ENCODE measurements at places on chromosomes 4 and X.

GRCh38 chrX:139049465-139049864 is 337.9 kb upstream of the FGF13 start:
- DNase-seq, result no peak

DNA sequence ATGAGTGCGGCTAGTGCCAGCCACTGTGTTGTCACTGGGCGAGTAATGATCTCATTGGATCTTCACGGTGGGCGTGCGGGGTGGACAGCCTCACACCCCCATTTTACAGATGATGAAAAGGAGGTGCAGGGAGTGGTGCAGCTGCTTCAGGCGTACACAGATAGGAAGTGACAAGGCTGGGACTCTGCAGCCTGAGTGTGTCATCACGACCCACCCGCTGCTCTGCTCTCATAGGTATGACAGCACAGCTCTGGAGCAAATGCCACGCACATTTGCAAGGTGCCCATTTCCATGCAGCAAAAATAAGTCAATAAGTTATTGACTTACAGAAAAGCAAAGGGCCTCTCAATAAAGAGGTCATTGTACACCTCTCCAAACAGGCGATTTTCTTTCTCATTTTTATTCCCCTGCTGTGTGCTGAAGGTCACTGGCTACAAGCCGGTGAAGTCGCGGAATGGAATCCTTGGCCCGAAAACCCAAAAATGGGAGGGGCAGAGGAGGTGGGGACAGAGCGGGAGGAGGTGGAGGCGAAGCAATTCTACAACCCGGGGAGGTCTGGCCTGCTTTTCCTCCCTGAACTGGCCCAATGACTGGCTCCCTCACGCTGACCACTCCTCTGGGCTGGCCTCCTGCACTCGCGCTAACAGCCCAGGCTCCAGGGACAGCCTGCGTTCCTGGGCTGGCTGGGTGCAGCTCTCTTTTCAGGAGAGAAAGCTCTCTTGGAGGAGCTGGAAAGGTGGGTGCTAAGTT is at the start of gene SOD3:
Gene SOD3, plus strand, starts transcription at position 658 of the 750 bp plus-strand sequence. CDS start 3,949 bp downstream, outside the sequence.
- no peak for DNase-seq

GRCh38 chrX:154734061-154734781 is 16.7 kb downstream of the GAB3 start:
- peak; percentile 57 for DNase-seq

- no peak for DNase-seq
Observed at GRCh38 chr4:167509551-167509950, 275.3 kb upstream of the SPOCK3 start.

GRCh38 chrX:56029188-56029587 is 203.0 kb upstream of the KLF8 start:
- DNase-seq, result no peak

DNA sequence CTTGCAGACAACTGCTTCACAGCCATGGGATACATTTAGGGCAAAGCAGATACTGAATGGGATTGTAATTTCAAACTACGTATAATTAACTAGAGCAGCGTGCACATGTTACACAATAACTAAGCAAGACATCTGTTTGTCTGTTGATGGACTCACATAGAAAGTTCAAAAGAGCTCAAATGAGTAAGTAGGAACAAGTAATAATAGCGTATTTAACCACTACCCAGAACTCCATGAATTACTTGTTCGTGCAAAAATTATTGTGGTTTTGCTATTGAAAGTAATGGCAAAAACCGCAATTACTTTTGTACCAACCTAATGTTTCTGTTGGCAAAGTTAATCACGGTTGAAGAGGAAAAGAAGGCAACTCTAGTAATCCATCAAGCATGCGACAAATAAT is 825.4 kb downstream of the PCDH18 start:
- DNase-seq, result no peak

- no peak for DNase-seq
Observed at GRCh38 chr4:99763635-99764101, 53.0 kb upstream of the DAPP1 start.

GRCh38 chrX:63785708-63786040 is 660 bp upstream of the ARHGEF9 start:
- no peak for DNase-seq

- no peak for DNase-seq
Observed at GRCh38 chr4:4456816-4457578, 70.1 kb downstream of the NSG1 start.

DNA sequence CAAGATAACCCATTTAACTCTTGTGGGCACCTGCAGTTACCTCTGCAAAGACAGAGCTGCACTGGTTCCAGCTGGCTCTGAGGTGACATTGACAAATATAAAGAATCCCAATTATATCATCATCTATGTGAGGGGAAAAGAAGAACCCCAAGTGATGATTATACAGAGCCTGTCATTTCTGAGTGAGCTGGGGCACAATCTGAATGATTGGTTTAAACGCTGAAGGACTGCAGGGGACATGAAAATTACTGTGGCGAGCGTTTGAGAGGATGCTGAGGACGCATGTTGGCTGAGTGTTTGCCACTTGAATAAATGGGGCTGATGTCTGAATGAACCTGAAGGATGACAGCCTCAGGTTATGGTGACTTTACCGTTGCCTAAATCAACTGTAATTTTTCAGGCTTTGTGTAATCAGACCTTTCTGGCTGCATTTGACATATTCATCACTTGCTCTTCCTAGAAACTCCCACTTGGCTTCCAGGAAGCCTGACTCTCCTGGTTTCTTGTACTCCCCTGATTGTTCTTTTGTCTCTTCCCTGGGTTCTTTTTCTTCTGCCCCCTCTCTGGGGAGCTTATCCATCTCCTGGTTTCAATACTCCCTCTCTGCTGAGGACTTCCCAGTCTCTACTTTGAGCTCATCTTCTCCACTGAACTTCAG is 4.1 kb upstream of the HSD17B10 start:
- no peak for DNase-seq

- DNase-seq, result peak; percentile 34
Observed at GRCh38 chr4:26787461-26788340, 72.9 kb upstream of the STIM2 start.

- DNase-seq, result no peak
Observed at GRCh38 chrX:155334486-155335336, at the start of gene CLIC2. Gene CLIC2 (minus strand): TSS chrX:155334614. CDS start chrX:155334427, 187 bp downstream.

- DNase-seq, result no peak
Observed at GRCh38 chrX:65480960-65481359, 53.6 kb downstream of the LAS1L start.

DNA sequence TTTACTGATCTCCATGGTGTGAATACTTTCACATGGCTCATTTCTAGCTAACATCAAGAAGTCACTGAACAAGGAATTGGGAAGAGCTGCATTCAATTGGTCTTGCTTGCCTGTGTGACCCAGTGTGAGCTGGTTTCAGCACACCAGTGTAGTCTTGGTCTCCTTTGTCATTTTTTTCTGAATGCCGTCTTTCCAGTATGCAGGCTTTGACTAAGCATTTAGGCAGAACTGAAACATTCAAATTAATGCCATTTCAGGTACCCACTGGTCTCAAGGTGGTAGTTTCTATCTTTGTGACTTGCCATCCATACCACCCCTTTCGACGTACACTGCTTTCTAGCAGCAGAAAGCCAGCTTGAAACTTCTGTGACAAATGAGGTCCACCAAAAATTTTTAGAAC is 550.5 kb upstream of the BOD1L1 start:
- no peak for DNase-seq

GRCh38 chr4:15042529-15043167 is 40.4 kb downstream of the CPEB2 start:
- no peak for DNase-seq

DNA sequence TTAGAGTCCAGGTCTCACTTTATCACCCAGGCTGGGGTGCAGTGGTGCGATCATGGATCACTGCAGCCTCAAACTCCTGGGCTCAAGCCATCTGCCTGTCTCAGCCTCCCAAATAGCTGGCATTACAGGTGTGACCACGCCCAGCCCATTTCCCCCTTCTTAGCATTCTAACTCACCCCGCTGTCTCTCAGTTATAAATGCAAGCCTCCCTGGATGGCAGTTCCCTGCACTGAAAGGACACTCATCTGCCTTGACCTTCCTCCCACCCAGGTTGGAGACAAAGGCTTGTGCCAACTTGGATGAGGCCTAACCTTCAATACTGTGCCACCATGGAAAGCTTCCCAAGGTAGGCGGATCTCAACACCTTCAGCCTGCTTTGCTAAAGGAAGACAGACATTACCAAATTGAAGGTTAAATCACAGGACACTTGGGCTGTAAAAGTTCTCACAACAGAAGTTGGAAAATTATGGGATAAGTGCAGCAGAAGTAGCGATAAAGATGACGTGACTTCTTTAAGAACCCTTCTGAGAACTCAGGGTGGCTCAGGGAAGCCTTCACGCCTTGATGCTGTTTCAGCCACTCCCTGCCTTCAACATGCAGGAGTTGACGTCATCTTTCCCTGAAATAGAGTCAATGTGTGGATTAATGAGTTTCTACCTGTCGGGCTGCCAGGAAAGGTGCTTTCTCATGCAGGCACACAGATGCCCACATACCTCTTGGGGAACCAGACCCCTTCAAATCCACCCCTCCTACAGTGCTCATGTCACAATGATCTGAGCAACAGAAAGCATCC is 10.6 kb upstream of the GPM6B start:
- DNase-seq, result no peak

- DNase-seq, result peak; percentile 38
Observed at GRCh38 chrX:51496501-51497291, at the start of gene NUDT11. Gene NUDT11 (minus strand): TSS chrX:51496592. CDS start chrX:51496444, 148 bp downstream.

DNA sequence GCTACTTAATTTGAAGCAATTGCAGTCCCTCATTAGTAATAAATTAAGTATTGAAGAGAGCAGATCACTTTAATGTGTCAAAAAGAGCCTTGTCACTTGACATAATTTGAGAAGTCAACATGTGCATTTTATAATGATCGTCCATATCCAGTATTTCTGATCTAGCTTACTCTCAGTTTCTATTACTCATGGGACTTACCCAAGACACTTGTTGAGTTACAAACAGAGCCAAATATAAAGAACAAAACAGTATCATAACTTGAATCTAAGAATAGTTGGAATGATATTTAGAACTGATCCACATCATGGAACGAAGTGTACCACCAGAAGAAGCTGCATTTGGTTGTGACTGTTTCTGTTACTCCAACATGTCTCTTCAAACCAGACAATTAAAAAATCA is 54.7 kb downstream of the SLITRK4 start:
- no peak for DNase-seq

DNA sequence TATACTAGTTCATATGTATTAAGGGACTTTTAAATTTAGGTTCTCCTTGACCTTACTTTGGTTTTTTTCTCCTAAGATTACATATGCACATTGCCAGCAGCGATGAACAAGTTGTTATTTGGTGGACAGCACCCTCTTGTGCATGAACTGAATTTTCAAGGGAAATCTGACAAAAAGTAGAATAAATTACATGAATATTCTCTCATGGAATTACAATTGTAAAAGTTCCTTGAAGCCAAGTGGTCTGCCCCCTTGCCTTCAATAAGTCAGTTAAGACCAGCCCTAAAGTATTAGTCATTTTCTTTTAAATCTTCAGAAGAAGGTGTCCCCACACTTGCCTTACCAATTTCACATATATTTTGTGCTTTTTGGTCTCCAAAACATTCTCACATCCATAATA is 30.7 kb upstream of the SMARCA5 start:
- DNase-seq, result no peak

DNA sequence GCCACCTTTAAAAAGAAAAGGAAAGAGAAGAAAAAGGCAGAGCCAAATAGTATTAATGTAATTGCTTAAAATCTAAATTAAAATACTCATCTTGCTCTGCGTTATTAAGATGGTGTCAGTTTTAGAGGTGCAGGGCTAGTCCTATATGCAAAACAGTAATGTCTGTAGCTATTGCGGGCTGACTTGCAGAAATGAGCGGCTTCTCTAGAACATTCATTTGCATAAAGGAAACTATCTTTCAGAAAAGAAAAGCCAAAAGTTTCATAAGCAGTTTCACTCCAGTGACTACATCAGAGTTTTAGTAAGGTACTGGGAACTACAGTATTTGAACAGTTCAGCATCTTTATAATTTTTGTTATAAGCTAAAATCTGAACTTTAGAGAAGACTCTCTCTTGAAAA is 6.0 kb downstream of the SMAD1 start:
- DNase-seq, result no peak

DNA sequence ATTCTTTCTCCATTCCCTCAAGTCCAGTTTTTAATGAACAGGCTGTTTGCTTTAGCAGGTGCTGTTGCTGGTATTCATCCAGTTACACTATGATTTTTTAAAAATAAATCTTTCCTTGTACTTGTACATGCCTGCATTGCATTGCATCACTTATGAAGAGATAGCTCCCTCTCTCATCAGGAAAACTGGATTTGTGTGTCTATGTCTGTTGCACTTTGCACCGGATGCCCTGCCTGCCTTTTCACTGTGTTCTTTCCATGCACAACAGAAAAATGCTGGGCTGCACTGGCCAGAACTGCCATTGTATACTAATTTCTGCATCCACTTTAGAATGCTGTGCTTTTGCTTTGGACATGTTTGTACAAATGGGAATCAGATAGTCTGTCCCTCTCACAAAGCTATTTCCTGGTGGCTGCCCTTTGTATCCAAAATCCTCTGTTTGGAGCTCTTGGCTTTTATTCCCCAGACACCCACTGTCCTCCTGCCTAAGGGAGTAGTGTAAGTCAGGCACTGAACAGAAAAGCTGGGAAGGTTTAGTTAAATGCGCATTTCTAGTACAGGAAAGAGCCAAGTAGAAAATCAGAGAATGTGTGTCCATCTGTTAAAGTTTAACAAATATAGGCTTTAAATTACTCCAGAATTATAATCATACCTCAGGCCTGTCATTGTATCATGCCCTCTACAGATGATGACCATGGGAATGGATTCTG is 119.1 kb downstream of the MBNL3 start:
- no peak for DNase-seq

DNA sequence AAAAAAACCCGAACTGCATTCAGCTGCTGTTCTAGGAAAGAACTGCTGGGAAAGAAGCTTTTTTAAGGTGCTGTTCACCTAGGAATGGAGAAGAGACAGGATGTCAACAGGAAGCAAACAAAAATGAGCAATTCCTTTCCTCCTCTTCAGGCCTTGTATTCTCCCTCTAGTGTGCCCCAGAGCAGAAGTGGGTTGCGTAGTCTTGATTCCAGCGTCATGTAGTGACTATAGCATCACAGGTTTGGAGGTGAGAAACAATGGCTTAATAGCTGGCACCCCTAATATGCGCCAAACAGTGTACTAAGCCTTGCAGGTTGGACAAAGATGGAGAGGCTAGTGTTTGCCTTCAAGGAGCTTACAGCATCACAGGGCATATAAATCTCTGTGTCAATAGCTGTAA is 146.3 kb upstream of the LCORL start:
- no peak for DNase-seq

DNA sequence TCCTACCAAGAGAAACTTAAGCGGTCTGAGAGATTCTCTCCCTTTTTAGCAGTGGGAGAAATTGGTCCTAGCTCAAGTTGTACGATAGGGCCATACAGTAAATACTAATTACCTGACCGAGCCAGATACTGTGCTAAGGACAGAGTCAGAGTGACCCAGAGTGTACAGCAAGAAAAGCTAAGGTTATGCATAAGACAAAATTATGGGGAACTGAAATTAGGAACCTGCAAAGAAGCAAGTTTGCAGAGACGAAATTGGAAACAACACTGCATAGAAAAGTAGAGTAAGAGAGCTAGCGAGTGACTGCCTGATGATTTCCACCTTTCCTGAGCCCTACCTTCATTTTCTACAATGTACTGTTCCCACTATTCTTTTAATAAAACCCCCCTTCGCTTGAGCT is 278.1 kb downstream of the NKX6-1 start:
- DNase-seq, result no peak

- DNase-seq, result no peak
Observed at GRCh38 chr4:145805490-145805889, 125.5 kb downstream of the C4orf51 start.

Measured in activated T-cell treated with anti-CD3 and anti-CD28 coated beads, Interleukin-2, amount 50 U/mL, for 1 hour (primary cell).